Stomach (tissue), 19 donors: ENCODE measurements at places on chromosomes 6 and 20. TPM values are rescaled to one million over a fixed set of nuclear protein-coding genes. Genes with fewer than 3 reads are reported as not detected.

GRCh38 chr20:19077370-19078220, 134.8 kb upstream of the SLC24A3 start:
- no peak overlapping the region for H3K27ac ChIP-seq
- H3K4me3 ChIP-seq, result no peak overlapping the region

- H3K4me3 ChIP-seq, result no peak overlapping the region
- no peaks in the 10 kb centered on the region for H3K27me3 ChIP-seq
- H3K4me1 ChIP-seq, result no peaks in the 10 kb centered on the region
These were observed 28.8 kb upstream of the TULP4 start for GRCh38 chr6:158283304-158283980.

DNA sequence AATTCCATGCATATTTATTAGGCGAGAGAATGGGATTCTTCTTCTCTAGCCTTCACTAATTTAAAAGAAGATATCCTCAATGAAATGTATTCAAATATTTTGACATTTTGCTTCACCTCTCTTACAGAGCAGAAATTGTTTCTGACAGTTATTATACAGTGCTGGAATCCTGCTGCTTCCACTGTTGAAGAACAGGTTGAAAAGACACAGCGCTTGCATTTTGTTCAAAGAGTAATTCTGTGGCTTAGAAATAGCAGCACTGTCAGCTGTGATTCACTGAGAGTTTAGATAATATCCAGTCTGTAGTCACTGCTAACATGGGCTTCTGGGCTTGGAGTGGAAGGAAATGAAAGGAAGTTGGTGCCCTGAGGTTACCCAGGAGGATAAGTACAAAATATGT, 117.1 kb upstream of the FBXL4 start:
- H3K27ac ChIP-seq, result no peak overlapping the region
- no peaks in the 10 kb centered on the region for H3K36me3 ChIP-seq
- no peak for DNase-seq
- H3K4me1 ChIP-seq, result no peaks in the 10 kb centered on the region
- H3K27me3 ChIP-seq, result no peaks in the 10 kb centered on the region
- no peak overlapping the region for H3K4me3 ChIP-seq

DNA sequence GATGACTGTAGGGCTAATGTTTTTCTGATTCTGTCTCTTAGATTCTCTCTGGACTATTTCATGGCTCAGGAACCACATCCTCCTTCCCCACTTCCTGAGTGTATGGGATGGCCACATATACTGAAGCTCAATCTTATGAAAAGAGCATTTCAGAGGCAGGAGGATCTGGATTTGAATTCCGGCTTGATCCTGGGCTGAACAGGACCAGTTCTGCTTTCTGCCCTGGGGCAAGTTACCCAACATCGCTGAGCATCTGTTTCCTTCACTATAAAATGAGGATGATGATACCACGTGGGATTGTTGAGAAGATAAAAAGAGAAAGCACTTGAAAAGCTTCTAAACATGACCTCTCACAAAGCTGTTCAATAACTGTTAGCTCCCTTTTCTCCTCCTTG, 168.4 kb upstream of the TNFAIP3 start:
- no peak for DNase-seq
- H3K4me3 ChIP-seq, result no peak overlapping the region
- H3K27ac ChIP-seq, result peak overlapping the region; percentile 33
- H3K4me1 ChIP-seq, result peaks cover 28% of the 10 kb centered on the region
- H3K27me3 ChIP-seq, result no peaks in the 10 kb centered on the region

DNA sequence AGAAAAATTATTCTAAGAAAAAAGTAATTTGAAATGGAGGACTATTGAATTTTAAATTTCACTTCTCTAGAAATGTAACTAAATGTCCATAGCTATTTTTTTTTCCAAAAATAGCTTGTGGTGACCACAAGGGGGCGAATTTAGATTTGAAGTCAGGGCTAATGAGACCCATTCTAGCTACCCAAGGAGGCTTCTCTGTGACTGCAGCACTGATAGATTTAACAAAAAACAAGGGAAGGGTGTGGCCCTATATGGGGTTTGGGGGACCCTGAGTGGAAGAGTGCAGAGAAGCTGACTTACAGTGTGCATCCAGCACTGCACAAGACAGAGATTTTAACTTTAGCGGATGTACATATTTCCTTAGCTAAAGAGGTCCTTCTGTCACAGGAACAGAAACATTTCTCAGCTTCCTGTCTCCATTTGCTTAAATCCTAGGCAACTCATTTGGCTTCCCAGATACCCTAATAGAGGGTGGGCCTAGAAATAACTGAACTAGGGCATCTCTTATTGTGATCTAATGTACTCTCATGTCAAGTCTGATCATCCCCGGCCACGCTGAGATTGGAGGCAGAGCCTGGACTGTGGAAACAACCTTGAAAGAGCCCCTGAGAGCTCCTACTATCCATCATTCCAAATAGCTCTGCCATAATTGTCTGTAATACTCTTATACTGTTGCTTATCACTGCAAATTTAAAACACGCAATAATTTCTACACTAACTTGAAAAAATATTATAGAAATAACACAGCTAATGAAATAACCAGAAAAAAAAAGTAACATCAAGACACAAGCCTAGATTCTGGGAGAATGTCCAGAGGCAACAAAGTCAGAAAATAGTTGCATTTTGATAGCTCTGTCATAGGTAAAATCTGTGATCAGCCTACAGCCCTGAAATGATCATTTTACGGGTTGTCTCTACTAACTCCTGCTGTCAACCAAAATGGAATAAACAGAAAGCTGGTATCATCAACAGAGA, 93.6 kb downstream of the SNAP91 start:
- H3K27ac ChIP-seq, result no peak overlapping the region
- H3K4me3 ChIP-seq, result no peak overlapping the region
- peak; percentile 46 for DNase-seq

DNA sequence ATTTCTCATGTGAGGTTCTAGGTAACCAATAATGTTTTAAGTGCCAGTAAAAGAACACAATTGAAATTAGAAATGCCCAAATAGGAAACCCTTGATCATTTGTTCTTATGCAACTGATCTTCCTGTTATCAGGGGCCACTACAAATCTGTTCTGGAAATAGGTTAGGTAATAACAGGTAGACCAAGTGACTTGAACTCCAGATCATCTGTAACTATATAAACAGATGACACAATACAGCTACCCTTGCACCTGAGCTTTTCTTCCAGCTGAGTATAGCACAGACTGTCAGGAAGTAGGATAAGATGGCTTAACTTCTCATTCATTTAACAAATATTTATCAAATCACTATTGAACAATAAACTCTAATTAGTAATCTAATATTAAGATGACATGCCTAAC, 52.5 kb downstream of the MAN1A1 start:
- DNase-seq, result no peak
- peaks cover 25% of the 10 kb centered on the region for H3K4me1 ChIP-seq
- H3K4me3 ChIP-seq, result no peak overlapping the region
- no peak overlapping the region for H3K27ac ChIP-seq
- H3K27me3 ChIP-seq, result no peaks in the 10 kb centered on the region
- no peaks in the 10 kb centered on the region for H3K36me3 ChIP-seq

- H3K4me1 ChIP-seq, result no peaks in the 10 kb centered on the region
- DNase-seq, result peak; percentile 87
- no peak overlapping the region for H3K4me3 ChIP-seq
- no peak overlapping the region for H3K27ac ChIP-seq
These were observed 1.1 kb downstream of the GJA10 start for GRCh38 chr6:89895276-89895874.

- no peaks in the 10 kb centered on the region for H3K27me3 ChIP-seq
- no peak overlapping the region for H3K4me3 ChIP-seq
- peak; percentile 57 for DNase-seq
These were observed 94.3 kb downstream of the TCP11 start for GRCh38 chr6:35046862-35047261.

GRCh38 chr20:57464642-57465211, 60.2 kb downstream of the CTCFL start:
- no peak for DNase-seq
- H3K27ac ChIP-seq, result no peak overlapping the region
- H3K27me3 ChIP-seq, result no peaks in the 10 kb centered on the region
- no peak overlapping the region for H3K4me3 ChIP-seq
- H3K36me3 ChIP-seq, result no peaks in the 10 kb centered on the region

GRCh38 chr20:20680991-20681508, 31.4 kb downstream of the RALGAPA2 start:
- no peak overlapping the region for H3K4me3 ChIP-seq
- H3K27ac ChIP-seq, result no peak overlapping the region
- peaks cover 44% of the 10 kb centered on the region for H3K4me1 ChIP-seq

DNA sequence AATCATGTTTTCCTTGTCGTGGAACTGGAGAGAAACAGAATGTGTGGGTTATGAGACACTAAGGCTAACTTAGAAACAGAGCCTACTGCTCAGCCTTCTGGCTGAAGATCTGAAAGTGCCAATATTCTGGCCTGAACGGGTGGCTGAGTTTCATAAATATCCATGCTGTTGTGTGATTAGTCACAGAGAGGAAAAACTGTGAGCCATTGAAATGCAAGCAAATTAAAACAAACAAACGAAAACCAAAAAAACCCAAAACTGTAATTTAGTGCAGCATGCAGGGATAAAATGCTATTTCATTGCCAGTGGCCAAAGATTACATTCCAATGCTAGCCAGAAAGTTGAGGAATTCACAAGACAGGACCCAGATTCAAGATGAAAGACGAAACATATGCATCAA, 315.1 kb downstream of the UBE3D start:
- no peak for DNase-seq
- no peaks in the 10 kb centered on the region for H3K4me1 ChIP-seq
- no peak overlapping the region for H3K27ac ChIP-seq
- H3K36me3 ChIP-seq, result no peaks in the 10 kb centered on the region

- H3K27me3 ChIP-seq, result no peaks in the 10 kb centered on the region
- H3K4me1 ChIP-seq, result no peaks in the 10 kb centered on the region
- H3K27ac ChIP-seq, result no peak overlapping the region
- H3K4me3 ChIP-seq, result no peak overlapping the region
- DNase-seq, result no peak
These were observed 31.3 kb downstream of the KLHL31 start for GRCh38 chr6:53634184-53634631.

- no peaks in the 10 kb centered on the region for H3K27me3 ChIP-seq
- no peak overlapping the region for H3K27ac ChIP-seq
- H3K4me3 ChIP-seq, result no peak overlapping the region
- peaks cover 10% of the 10 kb centered on the region for H3K4me1 ChIP-seq
- no peaks in the 10 kb centered on the region for H3K36me3 ChIP-seq
These were observed 4.6 kb upstream of the EDEM2 start for GRCh38 chr20:35151736-35152135.

DNA sequence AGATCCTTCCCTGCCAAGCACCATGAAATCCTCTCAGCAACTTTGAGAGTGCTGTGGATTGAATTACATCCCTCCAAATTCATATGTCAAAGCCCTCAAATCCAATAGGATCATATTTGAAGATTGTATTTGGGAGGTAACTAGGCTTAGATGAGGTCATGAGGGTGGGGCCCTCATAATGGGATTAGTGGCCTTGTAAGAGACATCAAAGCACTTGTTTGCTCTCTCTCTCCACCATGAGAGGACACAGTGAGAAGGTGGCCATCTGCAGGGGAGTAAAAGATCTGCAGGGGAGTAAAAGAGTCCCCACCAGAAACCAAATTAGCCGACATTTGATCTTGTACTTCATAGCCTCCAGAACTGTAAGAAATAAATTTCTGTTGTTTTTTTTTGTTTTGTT, 298.2 kb downstream of the SAMD5 start:
- no peak for DNase-seq
- no peaks in the 10 kb centered on the region for H3K4me1 ChIP-seq
- H3K27me3 ChIP-seq, result no peaks in the 10 kb centered on the region
- H3K4me3 ChIP-seq, result no peak overlapping the region
- no peak overlapping the region for H3K27ac ChIP-seq

- no peaks in the 10 kb centered on the region for H3K4me1 ChIP-seq
- no peak overlapping the region for H3K27ac ChIP-seq
These were observed 541.3 kb upstream of the MARCKS start for GRCh38 chr6:113315879-113316278.

GRCh38 chr6:81451787-81452186, 300.7 kb downstream of the TENT5A start:
- DNase-seq, result no peak
- H3K36me3 ChIP-seq, result no peaks in the 10 kb centered on the region
- no peak overlapping the region for H3K27ac ChIP-seq
- no peak overlapping the region for H3K4me3 ChIP-seq

- H3K36me3 ChIP-seq, result no peaks in the 10 kb centered on the region
- H3K27me3 ChIP-seq, result no peaks in the 10 kb centered on the region
- H3K27ac ChIP-seq, result no peak overlapping the region
- H3K4me1 ChIP-seq, result no peaks in the 10 kb centered on the region
- DNase-seq, result no peak
These were observed 30.9 kb upstream of the XRN2 start for GRCh38 chr20:21272279-21272678.

- H3K27ac ChIP-seq, result peak overlapping the region; percentile 95
- H3K27me3 ChIP-seq, result no peaks in the 10 kb centered on the region
- peak overlapping the region; percentile 83 for H3K4me3 ChIP-seq
- peaks cover 42% of the 10 kb centered on the region for H3K36me3 ChIP-seq
- DNase-seq, result no peak
- H3K4me1 ChIP-seq, result peaks cover 64% of the 10 kb centered on the region
These were observed 1.4 kb downstream of the CUTA start for GRCh38 chr6:33416386-33417127.

GRCh38 chr6:69795469-69796072, 1.2 kb downstream of the LMBRD1 start:
- H3K4me1 ChIP-seq, result peaks cover 5% of the 10 kb centered on the region
- H3K27ac ChIP-seq, result peak overlapping the region; percentile 97
- H3K4me3 ChIP-seq, result peak overlapping the region; percentile 64
- peak; percentile 46 for DNase-seq

- no peak for DNase-seq
- no peak overlapping the region for H3K4me3 ChIP-seq
- H3K4me1 ChIP-seq, result peaks cover 14% of the 10 kb centered on the region
- H3K27me3 ChIP-seq, result no peaks in the 10 kb centered on the region
These were observed 15.1 kb upstream of the APMAP start for GRCh38 chr20:25007491-25008305.

- no peaks in the 10 kb centered on the region for H3K27me3 ChIP-seq
- no peaks in the 10 kb centered on the region for H3K4me1 ChIP-seq
- H3K36me3 ChIP-seq, result peaks cover 6% of the 10 kb centered on the region
- DNase-seq, result peak; percentile 39
- no peak overlapping the region for H3K4me3 ChIP-seq
These were observed 85.3 kb downstream of the TRMT6 start for GRCh38 chr20:5864873-5865587.

DIDO1 gene
- 94.1 TPM for total RNA-seq

IL20RA gene
- 38.5 TPM for total RNA-seq

KPNA5 gene
- total RNA-seq, result 14.3 TPM

PPIL6 gene
- total RNA-seq, result not detected

PARD6B gene
- total RNA-seq, result 28.5 TPM

TMEM151B gene
- total RNA-seq, result 0.18 TPM

PSORS1C2 gene
- not detected for total RNA-seq

OPRM1 gene
- not detected for total RNA-seq

MUC22 gene
- total RNA-seq, result not detected
